ENCODE measurements at places on chromosomes 2 and 18.

DNA sequence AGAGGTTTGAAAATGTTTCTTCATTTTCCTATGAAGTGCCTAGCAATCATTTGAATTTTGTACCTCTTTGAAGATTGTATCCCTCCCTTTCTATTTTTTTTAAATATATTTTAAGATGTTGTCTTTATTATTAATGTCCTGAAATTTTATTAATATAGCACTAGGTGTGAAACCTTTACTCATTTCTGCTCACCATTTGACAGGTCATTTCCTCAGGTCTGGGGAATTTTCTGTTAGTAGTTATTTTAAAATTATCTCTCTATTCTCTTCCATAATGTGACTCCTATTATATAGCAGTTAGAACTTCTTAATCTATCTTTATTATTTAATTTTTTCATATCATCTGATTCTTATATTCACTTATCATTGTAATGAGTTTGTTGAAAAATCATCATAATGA lies 1038.6 kb upstream of the SLC39A10 start:
- DNase-seq: no peak
- H3K36me3 ChIP-seq: no peaks in the 10 kb centered on the region
- no peak overlapping the region for H3K27ac ChIP-seq
- H3K27me3 ChIP-seq: no peaks in the 10 kb centered on the region
- H3K4me1 ChIP-seq: no peaks in the 10 kb centered on the region

- H3K27ac ChIP-seq: no peak overlapping the region
- peaks cover 3% of the 10 kb centered on the region for H3K4me1 ChIP-seq
- DNase-seq: no peak
- H3K36me3 ChIP-seq: no peaks in the 10 kb centered on the region
- H3K27me3 ChIP-seq: no peaks in the 10 kb centered on the region
- H3K4me3 ChIP-seq: no peak overlapping the region
Observed at GRCh38 chr2:126614524-126615227, 41.3 kb upstream of the GYPC start.

GRCh38 chr2:32363597-32363996 lies 6.8 kb downstream of the BIRC6 start:
- no peak overlapping the region for H3K4me3 ChIP-seq
- H3K4me1 ChIP-seq: peaks cover 3% of the 10 kb centered on the region
- H3K27me3 ChIP-seq: no peaks in the 10 kb centered on the region
- H3K27ac ChIP-seq: no peak overlapping the region
- peaks cover 1% of the 10 kb centered on the region for H3K36me3 ChIP-seq

- H3K27me3 ChIP-seq: peaks cover 8% of the 10 kb centered on the region
- H3K4me3 ChIP-seq: no peak overlapping the region
- no peaks in the 10 kb centered on the region for H3K36me3 ChIP-seq
- no peak for DNase-seq
- no peak overlapping the region for H3K27ac ChIP-seq
Observed at GRCh38 chr2:11535899-11536344, 2.1 kb downstream of the GREB1 start.

Data from fibroblast of lung (primary cell).